ENCODE measurements at places on chromosomes 5 and 9.

- peak; percentile 18 for DNase-seq
Measured at GRCh38 chr5:166845044-166845443, 1446.4 kb upstream of the WWC1 start.

- no peak for DNase-seq
Measured at GRCh38 chr9:121596515-121596914, 54.9 kb upstream of the DAB2IP start.

DNA sequence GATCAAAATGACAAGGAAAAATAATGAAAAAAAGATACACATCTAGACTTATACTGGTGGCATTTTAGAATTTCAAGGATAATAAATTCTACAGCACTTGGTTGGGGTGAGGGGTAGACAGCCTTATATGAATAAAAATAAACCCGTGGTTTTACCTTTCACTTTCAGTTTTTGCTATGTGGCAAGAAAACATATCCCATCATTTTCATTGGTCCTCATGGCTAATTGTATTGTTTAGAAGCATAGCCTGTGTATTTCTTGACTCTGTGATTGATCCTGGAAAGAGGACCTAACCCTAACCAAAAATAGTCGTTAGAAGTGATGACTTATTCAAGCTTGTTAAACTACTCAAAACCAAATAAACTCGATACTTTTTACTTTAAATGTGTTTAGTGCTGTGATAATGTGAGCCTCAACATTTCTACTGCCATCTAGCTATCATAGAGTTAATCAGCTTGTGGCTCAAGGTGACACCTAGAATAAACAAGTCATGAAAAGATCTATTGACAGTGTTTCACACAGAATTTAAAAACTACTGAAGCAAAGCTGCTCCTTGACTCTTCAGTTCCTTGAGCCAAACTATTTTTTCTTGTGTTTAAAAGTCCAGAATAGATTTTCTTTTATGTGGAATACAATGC, 153.3 kb upstream of the IZUMO3 start:
- peak; percentile 8 for DNase-seq

DNA sequence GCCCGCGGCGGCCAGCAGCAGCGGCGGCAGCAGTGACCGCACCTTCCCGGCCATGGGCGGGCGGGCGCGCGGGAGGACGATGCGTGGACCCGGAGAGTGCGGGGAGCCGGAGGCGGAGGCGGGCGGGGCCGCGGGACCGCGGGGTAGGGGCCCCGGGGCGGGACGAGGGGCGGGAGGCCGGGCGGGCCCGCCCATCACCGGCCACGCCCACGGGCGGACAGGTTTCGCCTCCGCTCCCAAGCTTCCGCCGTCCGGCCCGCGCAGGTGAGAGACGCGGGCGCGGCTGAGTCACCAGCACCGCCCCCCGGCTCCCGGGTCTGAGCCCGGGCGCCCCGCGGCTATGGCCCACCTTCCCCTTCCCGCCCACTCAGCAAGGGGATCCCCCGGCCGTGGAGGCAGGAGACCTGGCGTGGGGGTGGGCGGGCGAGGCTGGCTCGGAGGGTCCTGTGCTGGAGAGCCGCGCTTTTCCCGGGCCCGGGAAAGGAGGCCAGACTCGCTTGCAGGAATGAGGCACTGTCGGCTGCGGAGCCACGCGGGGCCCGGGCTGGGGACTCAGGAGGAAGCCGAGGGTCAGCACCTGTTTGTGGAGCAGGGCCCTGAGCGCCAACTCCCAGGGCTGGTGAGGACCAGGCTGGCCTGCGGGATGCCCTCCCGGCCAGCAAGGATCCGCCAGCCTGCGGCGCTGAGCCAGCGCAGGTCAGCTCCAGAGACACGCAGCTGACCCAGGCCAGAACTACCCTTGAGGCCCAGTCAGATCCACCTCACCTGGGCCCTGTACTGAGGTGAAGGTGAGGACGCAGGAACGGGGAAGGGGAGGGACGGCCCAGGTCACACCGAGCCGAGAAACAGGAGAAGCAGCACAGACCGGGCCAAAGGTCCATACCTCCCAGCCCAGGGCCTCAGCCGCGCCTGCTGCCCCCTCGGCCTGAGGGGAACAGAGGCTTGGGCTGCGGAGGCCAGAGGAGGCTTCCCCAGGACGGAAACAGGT, at the start of gene ENTPD2:
Gene ENTPD2 (minus strand): TSS at position 118 of the 988 bp plus-strand sequence. CDS start 64 bp downstream, at position 54.
- no peak for DNase-seq

DNA sequence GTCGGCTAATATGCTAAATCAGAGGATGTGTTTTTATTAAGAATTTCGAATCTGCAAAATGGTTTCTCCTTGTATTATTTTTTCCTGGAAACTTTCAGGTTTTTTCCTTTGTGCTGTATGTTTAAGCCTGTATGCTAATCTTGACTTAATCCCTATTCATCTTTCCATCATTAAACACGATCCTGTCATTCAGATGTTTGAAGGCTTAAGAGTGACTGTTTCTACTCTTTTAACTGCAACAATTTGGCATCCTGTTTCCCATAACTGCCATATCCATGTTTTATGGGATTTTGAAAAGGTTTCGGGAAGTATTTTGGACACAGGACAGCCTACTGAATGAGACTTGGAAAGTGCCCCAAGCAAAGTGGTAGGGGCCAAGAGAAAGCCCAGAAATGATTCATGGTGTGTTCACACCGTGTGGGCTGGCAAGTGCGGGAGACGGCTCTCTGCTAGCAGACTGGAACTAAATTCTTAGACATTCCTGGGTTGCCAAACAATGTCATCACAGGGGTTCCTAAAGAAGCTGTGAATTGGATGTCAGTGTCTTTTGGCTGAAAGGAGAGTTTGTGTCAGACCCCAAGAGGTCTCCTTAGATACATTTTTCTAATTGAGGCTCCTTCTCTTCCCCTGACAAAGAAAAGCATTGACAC, 125.4 kb upstream of the ADAMTS16 start:
- peak; percentile 48 for DNase-seq

DNA sequence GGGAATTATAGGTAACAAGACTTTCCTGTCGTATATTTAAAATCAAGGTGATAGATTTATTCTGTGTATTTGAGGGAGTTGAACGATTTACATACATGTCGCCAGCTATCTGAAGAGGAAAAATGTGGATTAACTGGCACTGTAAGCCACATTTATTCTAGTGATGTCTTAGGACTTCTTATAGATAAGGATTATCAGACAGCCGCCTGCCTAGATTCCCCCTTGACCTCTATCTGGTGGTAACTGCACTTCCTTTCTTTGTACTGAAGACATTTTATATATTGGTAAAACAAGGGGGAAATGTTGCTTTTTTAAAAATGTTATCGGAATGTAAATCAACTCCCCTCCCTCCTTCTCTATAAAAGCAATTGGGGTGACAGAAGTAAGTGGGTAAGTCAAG, 39.3 kb upstream of the F2RL2 start:
- DNase-seq, result no peak

- DNase-seq, result no peak
Measured at GRCh38 chr9:9585920-9586319, 1026.9 kb downstream of the PTPRD start.

DNA sequence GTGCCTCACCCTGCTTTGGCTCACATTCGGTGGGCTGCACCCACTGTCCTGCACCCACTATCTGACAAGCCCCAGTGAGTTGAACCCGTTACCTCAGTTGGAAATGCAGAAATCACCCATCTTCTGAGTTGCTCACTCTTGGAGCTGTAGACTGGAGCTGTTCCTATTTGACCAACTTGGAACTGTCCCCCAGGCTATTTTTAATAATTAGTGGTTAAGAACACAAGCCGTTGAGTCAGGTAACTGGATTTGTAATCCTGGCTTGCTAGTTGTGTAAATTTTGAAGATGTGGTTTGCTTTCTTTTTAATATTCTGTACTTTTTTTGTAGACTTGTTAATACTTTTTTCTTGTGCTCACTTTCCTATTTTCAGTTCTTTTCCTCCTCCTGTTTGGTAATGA, 81.2 kb downstream of the CNTLN start:
- no peak for DNase-seq

GRCh38 chr9:12862611-12863410, 88.0 kb downstream of the LURAP1L start:
- DNase-seq, result no peak

GRCh38 chr5:10999714-11000113, 238.7 kb upstream of the DAP start:
- no peak for DNase-seq

DNA sequence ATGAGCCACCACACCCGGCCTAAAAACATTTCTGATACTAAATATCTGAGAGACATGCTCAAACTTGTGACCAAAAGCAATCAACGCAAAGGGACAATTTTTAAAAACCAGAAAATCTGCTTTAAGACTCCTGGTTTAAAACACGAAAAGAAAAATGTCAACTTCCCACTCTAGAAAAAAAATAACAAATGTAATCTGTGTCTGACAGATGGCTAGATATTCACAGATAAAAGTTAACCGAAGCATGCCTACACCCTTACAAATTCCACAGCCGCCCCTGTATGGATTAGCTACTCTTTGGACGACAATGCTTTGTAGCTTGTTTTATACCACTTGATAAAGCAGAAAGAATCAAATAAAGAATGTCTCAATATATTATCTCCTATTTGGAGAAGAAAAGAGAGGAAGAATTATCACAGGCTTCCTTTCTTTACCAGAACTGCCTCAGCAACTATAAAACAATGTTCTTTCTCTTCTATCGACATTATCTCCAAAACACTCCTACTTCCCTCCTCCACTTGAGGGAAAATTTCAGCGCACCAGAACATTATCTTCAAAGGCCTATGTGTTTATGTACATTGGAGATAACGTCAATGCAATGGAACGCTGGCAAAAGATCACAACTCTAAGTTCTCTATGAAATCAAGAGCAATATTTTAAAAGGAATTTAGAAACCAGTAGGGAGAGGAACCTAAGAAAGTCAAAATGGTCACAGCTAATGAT, 26.2 kb downstream of the CEMIP2 start:
- DNase-seq, result no peak

Measured in hindlimb muscle (tissue), 1 donor.